ENCODE measurements at places on chromosomes 12 and 14.

GRCh38 chr14:80982711-80983110 lies 27.3 kb downstream of the TSHR start:
- no peak for DNase-seq

GRCh38 chr14:100256339-100256895 lies 17.5 kb downstream of the YY1 start:
- no peak for DNase-seq

DNA sequence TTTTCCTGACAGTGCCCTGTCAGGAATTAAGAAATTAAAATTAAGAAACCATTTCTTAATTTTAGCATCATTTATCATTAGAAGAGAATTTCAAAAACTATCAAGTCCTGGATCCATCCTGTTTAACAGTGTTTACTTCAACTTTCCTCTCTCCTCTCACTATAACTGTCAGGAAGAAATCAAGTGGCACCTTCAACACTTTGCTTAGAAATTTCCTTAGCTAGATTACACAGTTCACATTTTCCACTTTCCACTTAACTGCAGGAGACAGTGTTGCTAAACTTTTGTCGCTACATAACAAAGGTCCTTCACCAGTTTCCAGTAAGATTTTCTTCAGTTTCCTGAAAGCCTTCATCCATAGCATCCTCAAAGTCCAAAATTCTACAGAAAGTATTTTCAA lies 21.9 kb upstream of the OR10P1 start:
- DNase-seq, result no peak

GRCh38 chr12:52278575-52279421 lies 4.4 kb downstream of the KRT86 start:
- DNase-seq, result peak; percentile 60

GRCh38 chr12:24697295-24697694 lies 251.6 kb downstream of the BCAT1 start:
- DNase-seq, result no peak

DNA sequence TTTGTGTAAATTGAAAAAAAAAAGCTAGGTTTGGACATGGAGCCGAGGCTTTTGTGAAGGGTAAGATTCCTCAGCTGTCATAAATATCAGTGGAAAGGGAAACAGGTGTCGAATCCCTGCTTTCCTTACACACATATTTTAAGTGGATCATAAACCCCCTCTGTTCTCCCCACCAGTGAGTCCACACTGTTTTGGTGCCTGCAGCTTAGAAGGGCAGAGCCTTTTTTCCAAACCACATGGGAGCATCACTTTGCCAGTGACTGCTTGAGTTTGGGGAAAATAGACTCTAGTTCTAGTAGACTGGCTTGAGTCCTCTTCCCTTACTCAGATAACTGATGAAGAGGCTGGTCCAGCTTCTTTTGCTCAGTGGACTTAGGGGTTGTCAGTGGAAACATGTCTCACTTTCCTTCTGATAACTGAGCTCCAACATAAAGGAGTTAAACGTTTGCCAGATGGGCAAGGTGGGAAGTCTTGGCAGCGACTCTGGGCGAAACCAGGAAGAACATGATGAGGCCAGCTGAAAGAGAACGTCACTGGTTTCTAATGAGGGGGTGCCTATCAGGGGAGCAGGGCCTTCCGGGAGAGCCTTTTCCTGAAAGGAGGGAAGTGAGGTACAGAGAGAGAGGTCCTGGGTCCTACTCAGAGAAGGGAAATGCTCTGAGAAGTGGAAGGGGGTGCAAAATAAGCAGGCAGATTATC lies 168.1 kb upstream of the PARP11 start:
- no peak for DNase-seq

- DNase-seq, result no peak
These were observed 89.8 kb downstream of the SLC15A5 start for GRCh38 chr12:16187660-16188059.

DNA sequence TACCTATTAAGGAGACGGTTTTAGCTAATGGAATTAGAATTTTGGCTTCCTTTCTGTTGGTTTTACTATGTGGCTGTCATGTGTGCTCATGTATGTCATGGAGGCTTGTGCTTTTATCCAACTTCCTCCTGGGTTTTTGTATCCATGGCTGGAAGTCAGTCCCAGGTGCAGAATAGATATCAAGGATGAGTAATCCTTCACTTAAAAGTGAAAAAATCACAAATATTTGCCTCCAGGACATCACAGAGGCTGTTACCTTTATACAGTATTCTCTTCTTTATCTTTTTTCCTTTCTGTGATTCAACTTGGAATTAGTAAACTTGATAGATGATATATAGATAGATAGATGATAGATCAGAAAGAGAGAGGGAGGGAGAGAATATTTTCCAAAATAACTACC lies 706.8 kb downstream of the GALC start:
- DNase-seq, result no peak

GRCh38 chr14:43041207-43041606 lies 1434.5 kb downstream of the LRFN5 start:
- no peak for DNase-seq

DNA sequence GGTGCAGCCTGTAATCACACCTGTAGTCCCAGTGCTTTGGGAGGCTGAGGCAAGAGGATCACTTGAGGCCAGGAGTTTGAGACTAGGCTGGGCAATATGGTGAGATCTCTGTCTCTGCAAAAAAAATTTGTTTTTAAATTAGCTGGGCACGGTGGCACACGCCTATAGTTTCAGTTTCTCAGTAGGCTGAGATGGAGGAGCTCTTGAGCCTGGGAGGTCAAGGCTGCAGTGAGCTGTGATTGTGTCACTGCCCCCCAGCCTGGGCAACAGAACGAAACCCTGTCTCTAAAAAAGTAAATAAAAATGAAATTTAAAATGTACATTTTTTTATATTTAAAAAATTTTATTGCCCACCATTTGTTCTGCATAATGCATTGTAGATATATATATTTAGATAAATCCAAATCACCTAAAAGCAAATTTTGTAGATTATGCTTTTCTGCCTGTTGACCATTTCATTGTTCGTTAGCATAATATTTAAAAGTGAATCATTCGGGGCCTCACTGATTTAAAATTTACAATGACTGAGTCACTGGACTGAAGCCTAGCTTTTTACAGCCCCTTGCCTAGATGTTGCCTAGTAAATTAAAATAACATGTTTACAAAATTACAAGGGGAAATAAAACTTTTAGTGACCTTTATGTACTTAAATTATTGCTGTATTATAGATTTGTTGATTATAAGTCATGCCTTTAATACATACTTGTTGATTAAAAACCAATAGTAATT lies 87.9 kb downstream of the USP15 start:
- DNase-seq, result no peak

DNA sequence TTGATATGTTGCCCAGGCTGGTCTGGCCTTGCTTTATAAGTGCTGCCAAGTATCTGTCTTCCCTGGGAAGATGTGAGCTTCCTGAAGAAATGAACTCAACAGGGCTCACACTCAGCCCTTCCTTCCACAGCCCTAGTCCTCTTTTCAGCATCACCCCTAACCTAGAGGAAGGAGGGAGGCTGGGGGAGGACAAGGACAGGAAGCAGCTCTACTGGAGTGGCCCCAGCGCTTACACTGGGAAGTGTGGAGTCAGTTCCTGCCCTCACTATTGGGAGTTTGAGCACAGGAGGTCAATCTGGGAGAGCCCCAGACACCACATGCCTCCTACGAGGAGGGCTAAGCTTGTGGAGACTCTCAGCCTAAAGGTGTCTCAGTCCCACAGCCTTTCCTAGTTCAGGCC lies 16.8 kb downstream of the GALNT6 start:
- no peak for DNase-seq

DNA sequence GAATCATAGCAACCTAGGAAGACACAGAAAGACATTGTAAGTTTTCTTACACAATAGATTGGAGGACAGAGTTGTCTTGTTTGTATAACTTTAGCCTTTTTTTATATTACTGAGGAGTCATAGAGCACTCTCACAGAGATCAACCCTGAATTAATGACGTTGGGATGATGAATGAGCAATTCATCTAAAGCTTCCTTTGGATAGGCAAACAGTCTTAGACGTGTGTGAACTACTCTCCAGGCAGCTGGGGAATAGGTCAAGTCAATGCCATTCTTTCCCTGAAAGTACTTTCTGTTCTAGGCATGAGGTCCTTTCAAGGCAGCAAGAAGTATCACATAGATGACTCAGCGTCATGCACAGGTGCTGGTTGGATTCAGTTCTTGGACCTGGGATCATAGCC lies 369.1 kb upstream of the NOVA1 start:
- DNase-seq, result no peak
